CD4-positive, alpha-beta T cell treated with Interleukin-15 for 4 hours (primary cell): ENCODE measurements at places on chromosomes 12 and 14.

DNA sequence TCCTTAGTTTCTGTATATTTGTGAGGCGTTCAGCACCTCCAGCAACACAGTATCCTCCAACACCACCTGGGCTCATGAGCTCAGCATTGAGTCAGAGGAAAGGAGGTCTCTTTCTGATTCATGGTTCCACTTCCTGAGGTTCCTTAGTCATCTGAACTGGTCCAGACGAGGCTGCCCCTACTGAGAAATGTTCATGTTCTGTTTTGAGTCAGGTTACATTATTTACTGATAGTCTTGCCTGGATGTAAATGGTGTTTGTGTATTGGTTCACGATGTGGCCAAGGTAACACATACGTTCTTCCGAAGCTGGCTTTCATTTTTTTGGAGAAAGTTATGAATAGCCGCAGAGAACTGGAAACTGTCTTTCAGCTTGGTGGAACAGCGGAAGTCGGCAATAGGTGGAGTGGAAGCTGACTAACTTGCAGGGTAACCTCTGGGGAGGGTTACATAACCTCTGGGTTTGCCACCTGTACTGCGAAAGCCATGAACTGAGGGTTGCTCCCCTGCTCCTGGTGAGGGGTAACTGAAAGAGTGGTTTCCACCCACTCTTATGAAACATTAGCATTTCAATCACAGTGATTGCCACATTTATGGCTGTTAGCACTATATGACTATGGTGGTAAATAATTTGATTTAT lies 42.2 kb upstream of the MANSC4 start:
- peak; percentile 87 for DNase-seq

GRCh38 chr12:107386569-107386968 lies 293.2 kb upstream of the CRY1 start:
- DNase-seq, result no peak

- DNase-seq, result no peak
Measured at GRCh38 chr12:52291267-52291935, at the start of gene KRT81. TSS of gene KRT81 (minus strand) at chr12:52291534. CDS start at chr12:52291465, 69 bp downstream.

- no peak for DNase-seq
Measured at GRCh38 chr12:42981379-42981778, 391.8 kb upstream of the PRICKLE1 start.

DNA sequence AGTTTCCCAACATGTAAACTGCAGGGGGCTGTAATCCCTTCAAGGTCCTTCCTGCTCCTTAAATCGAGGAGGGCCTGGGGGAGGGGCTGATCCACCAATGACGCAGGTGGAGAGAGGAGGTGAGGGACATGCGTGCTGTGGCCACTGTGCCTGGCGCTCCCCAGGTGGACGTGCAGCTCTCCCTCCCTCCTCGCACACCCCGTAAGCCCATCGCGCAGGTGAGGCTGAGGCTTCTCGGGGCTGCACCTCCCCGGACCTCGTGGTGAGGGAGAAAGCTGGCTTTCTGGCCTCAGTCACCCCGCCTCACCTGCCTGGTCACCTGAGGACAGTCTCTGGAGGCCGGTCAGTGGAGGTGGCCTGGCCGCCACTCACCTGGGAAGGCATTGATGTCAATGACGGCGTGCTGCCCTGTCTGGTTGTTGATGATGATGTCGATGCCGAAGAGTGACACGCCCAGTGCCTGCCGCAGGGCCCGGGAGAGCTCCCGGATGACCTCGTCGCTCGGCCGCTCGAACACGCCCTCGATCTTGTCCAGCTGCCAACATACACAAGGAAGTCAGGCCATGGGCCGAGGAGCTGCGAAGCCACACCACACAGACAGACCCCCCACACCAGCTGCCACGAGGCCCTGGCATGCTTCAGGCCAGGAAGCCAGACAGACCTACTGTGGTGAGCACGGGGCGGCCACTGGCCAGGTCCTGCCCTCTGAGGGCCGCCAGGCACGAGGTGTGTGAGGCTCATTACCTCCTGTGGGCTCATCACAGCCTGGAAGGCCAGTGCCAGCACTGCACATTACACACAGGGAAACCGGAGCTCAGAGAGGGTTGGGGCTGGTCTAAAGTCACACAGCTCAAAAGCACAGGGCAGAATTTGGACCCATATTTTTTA lies 23.3 kb downstream of the CHGA start:
- DNase-seq, result no peak

DNA sequence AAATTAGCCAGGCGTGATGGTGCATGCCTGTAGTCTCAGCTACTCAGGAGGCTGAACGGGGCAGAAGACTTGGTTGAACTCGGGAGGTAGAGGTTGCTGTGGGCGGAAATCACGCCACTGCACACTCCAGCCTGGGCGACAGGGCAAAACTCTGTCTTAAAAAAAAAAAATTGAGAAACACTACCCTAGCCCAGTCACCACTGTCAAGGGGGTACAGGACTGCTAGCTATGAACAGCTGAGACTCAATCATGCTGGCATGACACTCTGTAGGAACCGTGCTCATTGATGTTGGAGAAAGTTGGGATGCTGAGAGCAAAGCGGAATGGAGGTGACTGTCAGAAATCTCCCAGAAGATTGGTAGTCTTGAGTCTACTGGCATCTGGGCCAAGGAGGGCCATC lies 58.2 kb upstream of the STON2 start:
- DNase-seq, result no peak

- DNase-seq, result no peak
Measured at GRCh38 chr12:115118177-115118724, 434.3 kb upstream of the TBX3 start.

DNA sequence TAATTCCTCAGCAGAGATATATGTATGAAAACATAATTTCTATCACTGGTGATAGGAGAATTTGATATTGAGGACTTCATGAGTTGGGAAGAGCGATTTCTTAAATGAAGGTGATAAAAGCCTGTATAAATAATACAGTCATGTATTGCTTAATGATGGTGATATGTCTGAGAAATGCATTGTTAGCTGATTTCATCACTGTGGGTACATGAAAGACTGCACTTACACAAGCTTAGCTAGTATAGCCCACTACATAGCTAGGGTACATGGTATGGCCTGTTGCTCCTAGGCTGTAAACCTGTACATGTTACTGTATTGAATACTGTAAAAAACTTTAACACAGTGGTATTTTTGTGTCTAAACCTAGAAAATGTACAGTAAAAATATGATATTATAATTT lies 63.4 kb downstream of the ANO4 start:
- no peak for DNase-seq

DNA sequence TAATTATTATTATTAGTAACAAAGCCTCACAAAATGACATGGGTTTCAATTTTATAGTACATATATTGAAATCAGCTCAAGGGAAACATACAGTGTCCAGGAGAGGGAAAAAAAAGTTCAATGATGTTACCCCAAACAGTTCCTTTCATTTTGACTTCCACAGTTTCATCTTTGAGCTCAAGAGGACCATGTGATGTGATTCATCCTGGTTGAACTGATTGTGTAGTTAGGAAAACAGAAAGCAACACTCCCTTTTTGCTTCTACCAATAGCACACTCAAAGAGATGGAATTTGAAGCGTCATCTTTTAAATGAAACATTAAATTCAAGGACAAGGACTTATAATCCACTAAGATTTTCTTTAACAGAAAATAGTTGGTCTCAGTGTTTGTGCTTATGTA lies 461.0 kb downstream of the FOXG1 start:
- DNase-seq, result no peak

DNA sequence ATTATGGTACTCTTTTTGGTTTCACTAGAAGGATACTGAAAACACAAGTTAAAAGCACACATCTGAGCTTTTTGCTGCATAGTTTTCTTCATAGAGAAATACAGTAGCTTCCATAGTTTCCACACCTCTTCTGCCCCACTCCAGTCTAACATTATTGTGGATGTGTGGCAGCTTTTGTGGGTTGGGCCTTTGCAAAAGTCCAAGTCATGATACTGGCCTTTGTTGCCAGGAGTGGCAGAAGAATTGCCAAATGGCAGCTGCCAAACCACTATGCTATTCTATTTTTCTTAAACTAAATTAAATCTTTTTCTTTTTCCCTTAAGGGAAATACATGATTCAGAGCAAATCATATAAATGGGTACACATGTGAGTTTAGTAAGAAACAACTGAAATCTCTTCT lies 114.8 kb downstream of the PLEKHA5 start:
- DNase-seq, result no peak

DNA sequence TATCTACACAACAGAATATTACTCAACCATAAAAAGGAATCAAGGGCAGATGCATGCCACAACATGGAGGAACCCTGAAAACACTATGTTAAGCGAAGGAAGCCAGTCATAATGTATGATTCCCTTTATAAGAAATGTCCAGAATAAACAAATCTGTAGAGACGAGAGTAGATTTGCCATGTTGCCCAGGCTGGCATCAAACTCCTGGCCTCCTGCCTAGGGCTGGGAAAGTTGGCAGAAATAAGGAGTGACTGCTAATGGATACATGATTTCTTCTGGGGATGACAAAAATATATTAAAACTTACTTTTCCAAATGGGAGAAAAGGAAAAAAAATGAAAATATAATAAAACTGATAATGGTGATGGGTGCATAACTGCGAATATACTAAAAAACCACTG lies 10.9 kb downstream of the CLIP1 start:
- no peak for DNase-seq

- DNase-seq, result no peak
Measured at GRCh38 chr14:72638021-72638420, 255.9 kb downstream of the DPF3 start.

GRCh38 chr14:55448141-55448614 lies 7.8 kb upstream of the TBPL2 start:
- DNase-seq, result no peak

DNA sequence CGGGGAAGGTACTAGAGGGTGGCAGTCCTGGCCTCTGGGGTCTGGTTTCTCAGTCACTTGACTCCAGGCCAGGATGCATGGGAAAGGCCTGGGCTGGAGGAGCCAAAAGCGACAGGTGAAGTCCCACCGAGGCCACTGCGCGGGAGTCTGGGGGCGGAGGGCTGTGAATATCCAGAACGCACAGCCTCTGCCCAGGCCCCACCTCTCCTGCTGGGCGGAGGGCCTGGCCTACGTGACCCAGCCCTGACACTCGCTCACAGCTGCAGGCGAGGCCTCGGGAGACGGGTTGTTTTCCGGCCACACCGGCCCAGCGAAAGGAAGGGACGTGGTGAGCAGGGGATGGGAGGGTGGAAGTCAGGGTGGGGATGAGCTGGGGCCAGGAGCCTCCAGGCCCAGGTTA lies 91.2 kb downstream of the RFLNA start:
- DNase-seq, result no peak

GRCh38 chr14:60002819-60003492 lies 83.0 kb downstream of the LRRC9 start:
- DNase-seq, result no peak

DNA sequence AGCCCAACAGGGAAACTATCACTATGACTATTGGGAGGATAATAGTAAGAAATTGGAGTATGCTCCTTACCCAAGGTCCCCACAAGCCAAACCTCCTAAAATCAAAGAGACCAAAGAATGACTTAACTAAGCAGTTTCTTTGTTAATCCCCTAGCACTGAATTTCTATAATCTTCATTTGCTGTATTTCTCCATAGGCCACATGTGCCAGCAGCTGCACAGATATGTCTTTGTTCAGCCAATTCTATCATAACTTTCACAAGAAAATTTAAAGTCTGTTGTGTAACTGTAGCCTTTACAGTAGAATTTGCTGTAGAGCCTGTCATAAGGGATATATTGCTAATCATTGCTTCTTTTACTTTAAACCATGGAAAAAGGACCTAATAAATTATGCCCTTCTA lies 104.0 kb downstream of the RIN3 start:
- DNase-seq, result no peak

DNA sequence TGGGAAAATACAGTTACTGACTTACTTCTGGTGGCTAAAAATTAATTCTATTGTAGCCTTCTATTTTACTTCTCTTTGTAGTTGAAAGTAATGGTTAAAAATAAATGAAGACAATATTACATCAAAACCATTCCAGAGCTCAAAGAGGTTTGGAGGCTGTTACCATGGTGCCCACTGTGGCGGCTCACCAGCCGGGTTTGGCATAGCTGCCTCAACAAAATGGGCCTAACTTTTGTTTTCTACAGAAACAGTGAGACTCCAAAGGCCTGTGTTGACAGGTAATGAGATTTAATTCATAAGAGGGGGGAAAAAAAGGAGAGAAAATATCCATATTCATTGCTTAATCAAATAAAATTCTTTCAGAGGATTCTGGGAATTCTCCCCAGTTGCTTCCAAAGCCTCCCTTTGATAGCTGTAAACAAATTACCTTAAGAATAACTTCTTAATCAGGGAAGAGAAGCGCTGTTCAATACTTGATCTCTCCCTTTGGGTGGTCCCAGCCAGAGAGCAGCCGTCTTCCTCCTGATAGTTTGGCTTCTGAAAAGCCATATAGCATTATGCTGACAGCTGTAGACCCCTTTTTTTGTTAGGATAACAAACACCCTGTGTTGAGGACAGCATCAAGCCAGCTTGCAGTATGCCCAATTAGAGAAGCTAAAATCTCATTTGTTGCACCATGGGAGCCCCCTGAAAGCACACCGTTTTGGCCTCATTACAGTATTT lies 266.8 kb downstream of the NEDD1 start:
- DNase-seq, result no peak

DNA sequence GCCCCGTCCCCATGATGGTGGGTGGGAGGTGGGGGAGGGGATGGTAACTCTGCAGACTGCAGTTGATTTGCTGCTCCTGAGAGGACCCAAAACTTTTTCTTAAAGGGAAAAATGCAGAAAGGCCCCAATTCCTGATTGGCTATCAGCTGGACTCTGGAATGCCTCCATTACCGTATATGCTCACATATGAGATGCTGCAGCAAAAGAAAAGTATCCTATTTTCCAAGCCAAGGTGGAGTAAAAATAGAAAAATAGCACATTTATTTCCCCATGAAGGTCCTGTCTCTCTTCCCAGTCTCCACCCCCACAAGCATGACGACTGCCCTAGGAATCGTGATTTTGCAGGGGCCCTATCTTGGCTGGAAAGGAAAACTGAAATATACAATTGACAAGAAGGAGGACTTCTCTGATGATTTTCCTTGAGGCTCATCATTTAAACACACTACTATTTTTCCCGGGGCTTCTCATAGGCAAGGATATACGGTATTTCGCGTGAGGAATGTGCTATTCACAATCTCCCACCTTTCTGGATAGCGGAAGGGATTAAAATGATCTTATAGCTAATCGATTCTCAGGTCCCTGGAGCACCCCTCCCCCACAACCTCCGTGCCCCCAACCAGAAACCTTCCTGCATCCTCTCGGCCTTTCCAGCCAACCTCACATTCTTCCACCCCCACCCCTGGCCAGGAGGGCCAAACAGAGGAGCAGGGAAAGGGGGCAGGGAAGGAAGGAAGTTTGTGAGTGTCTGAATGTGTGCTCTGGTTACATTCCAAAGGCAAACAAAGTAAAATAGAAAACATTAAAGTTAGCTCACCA lies 138.9 kb upstream of the CCND2 start:
- no peak for DNase-seq
